ENCODE measurements at places on chromosomes 1 and 21.

DNA sequence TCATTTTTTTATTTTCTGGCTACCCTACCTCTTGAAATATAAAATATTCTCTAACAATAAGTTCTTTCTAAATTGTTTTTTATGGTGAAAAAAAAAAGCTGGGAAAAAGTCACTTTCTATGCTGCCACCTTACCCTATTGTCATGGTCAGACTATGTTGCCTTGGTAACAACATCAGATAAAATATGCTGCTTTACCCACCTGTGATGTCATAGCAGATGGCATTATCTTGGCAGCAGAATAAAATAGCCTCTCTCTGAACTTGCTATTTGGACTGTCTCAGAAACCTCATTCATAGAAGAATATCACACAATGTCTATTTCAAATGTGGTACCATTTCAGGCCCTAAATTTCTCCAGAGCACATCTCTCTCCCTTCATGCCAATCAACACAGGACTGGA, 69.6 kb upstream of the SGIP1 start:
- no peak for DNase-seq

DNA sequence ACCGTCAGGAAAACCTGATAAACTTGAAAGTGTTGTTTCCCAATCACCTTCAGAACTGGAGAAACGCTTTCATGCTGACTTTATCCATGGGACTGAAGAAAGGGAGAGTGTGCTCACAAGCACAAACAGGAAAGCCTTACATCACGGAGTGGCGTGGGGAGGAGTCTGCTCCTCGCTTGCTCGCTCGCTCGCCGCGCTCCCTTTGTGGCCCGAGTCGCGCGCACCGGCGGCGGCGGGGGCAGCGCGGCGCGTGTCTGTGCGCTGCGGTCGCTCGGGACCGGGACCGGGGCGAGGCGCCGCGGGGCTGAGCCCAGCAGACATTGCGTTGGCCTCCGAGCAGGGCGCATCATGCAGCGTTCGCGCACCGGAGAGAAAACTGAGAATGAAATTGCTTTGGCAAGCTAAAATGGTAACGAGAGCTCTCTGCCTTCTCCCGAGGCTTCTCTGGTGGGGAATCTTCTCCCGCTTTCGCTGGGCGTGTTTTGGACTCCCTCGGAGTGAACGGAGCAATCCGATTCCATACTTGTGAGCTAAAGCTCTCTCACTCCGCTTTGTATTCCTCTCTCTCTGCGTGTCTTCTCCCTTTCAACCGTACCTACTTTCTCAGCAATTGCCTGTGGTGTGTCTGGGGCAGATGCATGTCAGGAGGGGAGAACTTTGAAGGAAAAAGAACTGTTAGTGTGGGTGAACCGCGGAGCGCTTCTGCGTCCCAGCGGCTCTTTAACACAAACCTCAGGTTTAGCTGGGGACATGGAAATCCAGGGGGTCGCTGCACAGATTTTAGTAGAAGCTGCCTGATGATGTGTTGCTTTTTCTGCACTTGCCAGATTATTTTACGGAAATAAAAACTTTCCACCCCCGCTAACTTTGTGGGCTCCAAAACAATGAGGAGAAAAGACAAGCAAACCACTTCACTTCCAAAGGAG, at the start of gene RGL1:
TSS of gene RGL1 (plus strand) at position 205 of the 926 bp plus-strand sequence. CDS start at position 383, 178 bp downstream.
- peak; percentile 75 for DNase-seq

GRCh38 chr21:42276076-42276475, 39.1 kb downstream of the TFF3 start:
- no peak for DNase-seq

DNA sequence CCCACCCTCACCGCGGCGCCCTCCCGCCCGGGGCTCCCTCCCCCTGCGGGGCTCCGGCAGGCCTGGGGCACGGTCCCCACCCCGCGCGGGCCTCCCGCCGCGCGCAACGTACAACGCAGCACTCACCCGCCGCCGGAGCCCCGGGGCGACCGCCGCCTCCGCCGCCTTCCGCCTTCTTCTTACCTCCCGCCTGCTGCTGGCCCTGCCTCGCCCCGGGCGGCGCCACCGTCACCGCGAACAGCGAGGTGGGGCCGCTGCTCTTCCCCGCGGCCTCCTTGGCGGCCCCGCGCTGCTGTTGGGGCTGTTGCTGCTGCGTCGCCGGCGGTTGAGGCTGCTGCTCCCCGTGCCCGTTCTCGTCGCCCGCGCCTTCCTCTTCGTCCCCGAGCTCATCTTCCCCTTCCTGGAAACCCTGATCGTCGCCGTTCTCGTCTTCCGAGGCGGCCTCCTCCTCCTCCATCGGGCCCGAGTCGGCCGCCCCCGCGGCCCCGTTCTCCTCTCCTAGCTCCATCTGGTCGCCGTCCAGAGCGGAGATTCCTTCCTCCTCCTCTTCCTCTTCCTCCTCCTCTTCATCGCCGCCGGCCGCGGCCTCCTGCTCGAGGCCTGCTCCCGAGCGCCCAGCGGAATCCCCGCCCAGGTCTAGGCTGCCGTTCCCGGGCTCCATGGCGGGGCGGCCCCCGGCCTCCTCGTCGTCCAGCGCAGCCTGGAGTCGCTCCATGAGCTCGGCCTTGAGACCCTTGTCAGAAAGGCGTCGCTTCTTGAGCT, 671 bp downstream of the HNRNPU start:
- no peak for DNase-seq

- no peak for DNase-seq
Measured at GRCh38 chr1:206709322-206709721, 24.6 kb downstream of the MAPKAPK2 start.

DNA sequence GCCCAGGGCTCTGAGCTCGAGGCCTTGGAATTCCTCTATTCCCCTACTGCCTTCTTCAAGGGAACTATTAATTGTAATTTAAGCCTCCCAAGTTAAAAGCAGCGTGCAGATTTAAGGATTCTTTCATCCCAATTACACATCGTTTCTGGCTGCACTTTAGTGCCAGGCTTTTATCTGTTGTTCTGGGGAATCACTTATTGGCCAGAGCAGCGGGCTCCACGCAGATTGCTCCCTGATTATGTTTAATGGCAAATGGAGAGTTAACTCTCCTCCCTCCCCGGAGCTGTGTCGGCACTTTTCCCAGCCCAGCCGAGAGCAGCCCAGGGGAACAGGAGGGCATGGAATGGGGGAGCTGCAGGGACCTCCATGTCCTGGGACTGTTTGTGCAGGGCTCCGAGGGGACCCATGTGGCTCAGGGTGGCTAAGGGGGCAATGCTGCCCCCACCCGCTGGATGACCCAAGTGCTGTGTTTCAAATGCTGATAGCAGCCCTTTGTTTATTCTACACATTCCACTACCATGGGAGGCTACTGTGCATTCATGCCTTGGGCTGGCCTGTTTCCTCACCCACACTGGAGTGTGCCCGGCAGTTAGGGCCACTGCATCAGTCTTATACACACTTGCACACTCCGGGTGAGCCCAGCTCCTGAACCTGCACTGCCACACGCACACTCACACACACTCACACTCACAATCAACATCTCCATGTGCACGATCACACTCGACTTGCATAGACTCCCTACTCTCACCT, 93.3 kb upstream of the POU3F1 start:
- no peak for DNase-seq

DNA sequence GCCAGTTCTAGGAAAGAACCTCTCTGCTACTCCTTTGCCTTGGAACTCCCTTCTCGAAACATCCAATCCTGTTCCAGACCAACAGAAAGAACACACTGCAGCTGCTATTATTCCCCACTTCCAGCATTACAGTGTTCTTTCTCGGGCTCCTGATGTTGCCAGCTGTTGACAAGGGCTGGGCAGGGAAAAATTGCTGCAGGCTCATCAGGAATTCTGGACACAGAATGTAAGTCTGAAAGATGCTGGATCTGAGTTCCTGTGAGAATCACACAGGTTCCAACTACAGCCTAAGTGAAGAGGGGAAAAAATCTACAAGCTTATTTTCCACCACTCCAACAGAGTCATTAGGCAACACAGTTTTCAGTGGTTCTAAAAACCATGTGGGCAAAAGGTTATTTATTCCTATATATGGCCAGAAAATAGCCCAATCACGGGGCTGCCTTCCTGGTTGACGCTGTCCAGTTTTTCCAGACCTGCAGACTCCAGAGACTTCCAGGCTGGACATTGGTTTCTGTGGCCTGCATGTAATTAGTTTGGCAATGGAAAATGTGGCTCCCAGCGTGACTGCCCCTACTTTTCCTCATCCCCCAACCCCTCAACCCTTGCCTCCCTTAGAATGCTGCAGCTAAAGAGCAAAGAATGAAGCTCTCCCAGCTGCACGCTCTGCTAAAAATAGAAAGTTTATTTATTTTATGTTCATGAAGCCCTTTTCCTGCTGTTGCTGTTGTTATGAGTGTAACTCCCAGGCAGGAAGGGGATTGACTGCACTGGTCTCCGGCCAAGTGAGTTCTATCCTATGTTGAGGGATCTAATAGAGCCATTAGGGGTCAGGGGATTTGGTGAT, 8.3 kb upstream of the KIAA0040 start:
- DNase-seq: no peak

Data from right renal pelvis (tissue), 4 donors.